ENCODE measurements at places on chromosomes 13 and 19.
A peak's percentile ranks its signal among the peaks of the same experiment; 100 is the strongest.

DNA sequence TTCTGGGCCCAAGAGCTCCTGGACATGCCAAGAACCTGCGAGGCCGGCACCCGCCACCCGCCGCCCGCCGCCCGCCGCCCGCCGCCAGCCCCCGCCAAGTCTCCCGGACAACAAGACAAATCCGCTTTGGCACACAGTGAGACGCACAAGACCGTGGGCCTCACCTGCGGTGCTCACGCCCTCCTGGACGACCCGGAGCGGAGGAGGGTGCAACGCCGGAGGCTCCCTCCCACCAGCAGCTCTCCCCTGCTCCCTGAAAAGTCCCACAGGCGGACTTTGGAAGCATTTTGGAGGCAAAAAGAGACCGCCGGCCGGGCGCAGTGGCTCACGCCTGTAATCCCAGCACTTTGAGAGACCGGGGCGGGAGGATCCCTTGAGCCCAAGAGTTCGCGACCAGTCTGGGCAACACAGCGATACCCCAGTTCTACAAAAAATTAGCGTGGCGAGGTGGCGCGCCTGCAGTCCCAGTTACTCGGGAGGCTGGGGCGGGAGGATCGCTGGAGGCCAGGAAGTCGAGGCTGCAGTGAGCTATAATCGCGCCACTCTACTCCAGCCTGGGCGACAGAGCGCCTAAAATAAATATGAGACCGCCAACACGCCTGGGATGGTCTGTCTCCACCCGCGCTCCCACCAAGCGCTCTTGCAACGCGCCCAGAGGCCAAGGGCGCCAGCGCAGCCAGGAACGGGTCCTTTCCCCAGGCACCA lies 783 bp downstream of the RHPN2 start:
- peak; percentile 6 for DNase-seq

DNA sequence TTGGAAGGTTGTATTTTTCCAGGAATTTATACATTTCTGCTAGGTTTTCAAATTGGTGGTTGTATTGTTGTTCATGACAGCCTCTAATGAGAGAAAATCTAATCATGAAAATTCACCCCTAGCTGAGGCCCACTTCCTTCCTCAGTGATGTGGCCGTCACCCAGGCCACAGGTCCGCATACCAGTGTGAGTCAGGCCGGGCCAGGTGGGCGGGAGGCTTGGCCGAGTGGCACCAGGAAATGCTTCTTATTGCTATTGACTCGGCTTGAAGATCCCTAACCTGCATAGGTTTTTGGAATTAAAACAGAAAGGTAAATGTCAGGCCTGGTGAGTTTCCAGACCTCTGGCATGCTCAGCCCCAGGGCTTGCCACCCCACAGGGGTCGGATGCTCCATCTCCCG lies 88.7 kb downstream of the SCGB2B2 start:
- DNase-seq: no peak

- no peak for DNase-seq
These were observed 574.2 kb downstream of the TBC1D4 start for GRCh38 chr13:74907788-74908187.

DNA sequence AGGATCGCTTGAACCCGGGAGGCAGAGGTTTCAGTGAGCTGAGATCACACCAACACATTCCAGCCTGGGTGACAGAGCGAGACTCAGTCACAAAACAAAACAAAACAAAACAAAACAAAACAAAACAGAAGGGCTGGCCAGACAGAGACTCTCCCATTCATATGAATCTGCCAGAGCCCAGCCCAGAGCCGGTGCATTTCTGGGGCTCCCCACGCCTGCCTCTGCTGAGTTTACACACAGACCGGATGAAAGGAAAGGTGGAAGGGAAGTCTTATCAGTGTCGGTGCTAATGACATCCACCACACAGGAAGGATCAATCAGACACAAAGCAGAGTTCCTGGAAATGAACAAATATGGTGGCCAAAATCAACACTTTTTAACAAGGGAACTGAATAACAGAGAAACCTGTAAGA lies 6.8 kb downstream of the TRAPPC6A start:
- DNase-seq: no peak

- no peak for DNase-seq
These were observed 118.9 kb upstream of the UBL3 start for GRCh38 chr13:29969286-29969685.

- DNase-seq: no peak
These were observed 11.6 kb upstream of the RASA3 start for GRCh38 chr13:114143806-114144605.

All from suppressor macrophage treated with lipopolysaccharide for 1 hour (primary cell).